ENCODE measurements at places on chromosomes 3 and 15.

GRCh38 chr15:51699373-51699772 is 18.1 kb downstream of the SCG3 start:
- no peaks in the 10 kb centered on the region for H3K27me3 ChIP-seq
- H3K4me1 ChIP-seq: no peaks in the 10 kb centered on the region
- no peak overlapping the region for H3K4me3 ChIP-seq
- H3K27ac ChIP-seq: no peak overlapping the region

- no peak for DNase-seq
- H3K27ac ChIP-seq: no peak overlapping the region
- no peak overlapping the region for H3K4me3 ChIP-seq
- H3K4me1 ChIP-seq: no peaks in the 10 kb centered on the region
- H3K36me3 ChIP-seq: no peaks in the 10 kb centered on the region
Observed at GRCh38 chr15:52200831-52201365, 9.7 kb upstream of the GNB5 start.

- no peaks in the 10 kb centered on the region for H3K27me3 ChIP-seq
- H3K36me3 ChIP-seq: no peaks in the 10 kb centered on the region
- no peaks in the 10 kb centered on the region for H3K4me1 ChIP-seq
- no peak for DNase-seq
- H3K4me3 ChIP-seq: no peak overlapping the region
- no peak overlapping the region for H3K27ac ChIP-seq
Observed at GRCh38 chr15:26620528-26621458, 152.1 kb downstream of the GABRB3 start.

DNA sequence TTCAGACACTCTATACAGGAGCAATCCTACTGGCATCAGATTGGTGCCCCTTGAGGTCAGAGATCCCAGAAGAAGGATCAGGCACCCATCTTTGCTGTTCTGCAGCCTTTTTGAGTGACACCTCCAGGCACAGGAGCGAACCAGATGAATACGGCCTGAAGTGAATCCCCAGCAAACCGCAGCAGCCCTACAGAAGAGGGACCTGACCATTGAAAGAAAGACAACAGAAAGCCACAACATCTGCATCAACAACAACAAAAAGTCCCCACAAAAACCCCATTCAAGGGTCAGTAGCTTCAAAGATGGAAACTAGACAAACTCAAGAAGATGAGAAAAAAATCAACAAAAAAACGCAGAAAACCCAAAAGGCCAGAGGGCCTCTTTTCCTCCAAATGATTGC is 130.4 kb downstream of the PPM1L start:
- DNase-seq: no peak
- H3K4me3 ChIP-seq: no peak overlapping the region
- H3K4me1 ChIP-seq: no peaks in the 10 kb centered on the region
- no peak overlapping the region for H3K27ac ChIP-seq
- H3K27me3 ChIP-seq: no peaks in the 10 kb centered on the region

DNA sequence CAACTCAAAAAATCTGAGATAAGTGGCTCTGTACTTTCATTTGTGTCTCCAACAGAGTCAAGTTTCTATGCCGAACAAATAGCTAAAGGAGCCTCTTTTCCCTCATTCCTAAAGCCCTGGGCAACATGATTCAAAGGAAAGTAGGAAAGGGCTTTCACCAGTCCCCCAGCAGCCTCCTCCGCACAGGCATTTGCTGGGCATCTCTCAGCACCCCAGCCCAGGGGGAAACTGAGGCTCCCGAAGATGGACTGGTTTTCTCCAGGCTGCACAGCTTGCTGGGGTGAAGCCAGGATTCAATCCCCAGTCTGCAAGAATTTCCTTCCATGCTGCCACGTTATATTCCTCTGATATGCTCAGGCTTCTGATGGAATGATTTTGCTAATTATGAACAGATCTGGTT is 163.8 kb downstream of the OCA2 start:
- no peaks in the 10 kb centered on the region for H3K4me1 ChIP-seq
- DNase-seq: no peak
- H3K4me3 ChIP-seq: no peak overlapping the region
- H3K36me3 ChIP-seq: no peaks in the 10 kb centered on the region
- no peak overlapping the region for H3K27ac ChIP-seq

- H3K4me1 ChIP-seq: no peaks in the 10 kb centered on the region
- no peak overlapping the region for H3K4me3 ChIP-seq
- H3K27me3 ChIP-seq: no peaks in the 10 kb centered on the region
- H3K36me3 ChIP-seq: no peaks in the 10 kb centered on the region
- H3K27ac ChIP-seq: no peak overlapping the region
- DNase-seq: no peak
Observed at GRCh38 chr3:127691489-127691888, 18.7 kb downstream of the ABTB1 start.

DNA sequence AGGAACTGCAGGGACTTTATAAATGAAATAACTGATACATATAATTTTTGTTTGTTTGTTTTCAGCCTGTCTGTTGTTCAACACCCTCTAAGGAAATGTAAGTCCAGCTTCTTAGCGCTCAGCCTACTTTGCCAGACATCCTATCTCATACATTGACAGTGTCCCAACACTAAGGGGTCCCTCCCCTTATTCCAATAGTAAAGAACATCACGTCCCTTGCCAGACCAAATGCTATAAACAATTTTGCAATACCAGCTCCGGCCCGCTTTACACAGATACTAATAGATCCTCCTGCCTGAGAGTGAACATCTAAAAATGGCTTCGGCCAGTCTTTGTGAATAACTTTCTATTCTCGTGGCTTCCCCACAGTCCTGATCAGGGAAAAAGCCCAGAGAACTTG is 4.5 kb upstream of the TAFA4 start:
- H3K27ac ChIP-seq: no peak overlapping the region
- H3K27me3 ChIP-seq: no peaks in the 10 kb centered on the region
- H3K4me1 ChIP-seq: peaks cover 5% of the 10 kb centered on the region
- H3K4me3 ChIP-seq: no peak overlapping the region

DNA sequence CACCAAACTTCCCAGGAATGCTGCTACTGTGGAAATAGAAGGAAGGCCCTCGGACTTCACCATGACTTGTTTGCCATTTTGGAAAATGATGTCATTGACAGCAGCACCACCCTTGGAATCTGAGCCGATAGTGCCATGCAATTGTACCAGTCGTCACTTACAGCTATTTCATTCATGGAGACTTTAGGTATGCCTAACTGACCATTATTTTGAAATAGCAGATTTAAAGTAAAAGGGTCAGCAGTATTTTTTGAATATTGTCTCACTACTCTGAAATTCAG is 66.0 kb upstream of the ARL8B start:
- no peaks in the 10 kb centered on the region for H3K36me3 ChIP-seq
- no peak overlapping the region for H3K27ac ChIP-seq
- peaks cover 5% of the 10 kb centered on the region for H3K4me1 ChIP-seq
- no peaks in the 10 kb centered on the region for H3K27me3 ChIP-seq
- no peak overlapping the region for H3K4me3 ChIP-seq

DNA sequence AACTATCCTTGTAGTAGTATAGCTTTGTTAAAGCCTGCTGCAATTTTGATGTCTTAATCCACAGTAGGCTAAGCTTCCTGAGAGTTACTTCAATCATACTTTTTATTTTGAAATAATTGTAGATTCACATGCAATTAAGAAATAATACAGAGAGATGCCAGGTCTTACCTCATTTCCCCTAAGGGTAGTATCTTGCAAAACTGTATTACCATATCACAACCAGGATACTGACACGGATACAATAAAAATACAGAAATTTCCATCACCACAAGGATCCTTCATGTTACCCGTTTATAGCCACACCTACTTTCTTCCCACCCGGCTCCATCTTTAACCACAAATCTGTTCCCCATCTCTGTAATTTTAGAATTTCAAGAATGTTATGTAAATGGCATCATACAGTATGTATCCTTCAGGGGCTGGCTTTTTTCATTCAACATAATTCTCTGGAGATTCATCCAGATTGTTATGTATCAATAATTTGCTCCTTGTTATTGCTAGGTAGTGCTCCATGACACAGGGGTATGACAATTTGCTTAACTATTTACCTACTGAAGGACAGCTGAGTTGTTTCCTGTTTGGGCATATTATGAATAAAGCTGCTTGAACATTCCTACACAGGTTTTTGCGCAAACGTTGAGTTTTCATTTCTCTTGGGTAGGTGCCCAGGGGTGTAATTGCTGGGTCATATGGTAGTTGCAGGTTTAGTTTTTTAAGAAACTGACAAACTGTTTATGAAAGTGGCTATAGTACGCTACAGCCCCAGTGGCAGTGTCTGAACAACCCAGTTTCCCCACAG is 21.6 kb downstream of the BDH1 start:
- no peaks in the 10 kb centered on the region for H3K36me3 ChIP-seq
- no peak overlapping the region for H3K27ac ChIP-seq
- no peak overlapping the region for H3K4me3 ChIP-seq
- no peak for DNase-seq
- H3K27me3 ChIP-seq: no peaks in the 10 kb centered on the region

- H3K4me1 ChIP-seq: no peaks in the 10 kb centered on the region
- no peak overlapping the region for H3K27ac ChIP-seq
- H3K27me3 ChIP-seq: no peaks in the 10 kb centered on the region
- no peak overlapping the region for H3K4me3 ChIP-seq
- no peaks in the 10 kb centered on the region for H3K36me3 ChIP-seq
Observed at GRCh38 chr15:47514200-47514652, 203.1 kb upstream of the SEMA6D start.

GRCh38 chr15:60299452-60300047 is 98.2 kb downstream of the ANXA2 start:
- no peak overlapping the region for H3K27ac ChIP-seq
- no peaks in the 10 kb centered on the region for H3K36me3 ChIP-seq
- H3K4me1 ChIP-seq: no peaks in the 10 kb centered on the region
- peak; percentile 49 for DNase-seq

GRCh38 chr15:42549032-42549491 is 424 bp downstream of the HAUS2 start:
- peak overlapping the region; percentile 91 for H3K27ac ChIP-seq
- DNase-seq: peak; percentile 25
- H3K4me1 ChIP-seq: no peaks in the 10 kb centered on the region
- H3K4me3 ChIP-seq: peak overlapping the region; percentile 71

GRCh38 chr3:52923963-52924362 is 26.6 kb upstream of the STIMATE start:
- DNase-seq: no peak
- no peak overlapping the region for H3K4me3 ChIP-seq

DNA sequence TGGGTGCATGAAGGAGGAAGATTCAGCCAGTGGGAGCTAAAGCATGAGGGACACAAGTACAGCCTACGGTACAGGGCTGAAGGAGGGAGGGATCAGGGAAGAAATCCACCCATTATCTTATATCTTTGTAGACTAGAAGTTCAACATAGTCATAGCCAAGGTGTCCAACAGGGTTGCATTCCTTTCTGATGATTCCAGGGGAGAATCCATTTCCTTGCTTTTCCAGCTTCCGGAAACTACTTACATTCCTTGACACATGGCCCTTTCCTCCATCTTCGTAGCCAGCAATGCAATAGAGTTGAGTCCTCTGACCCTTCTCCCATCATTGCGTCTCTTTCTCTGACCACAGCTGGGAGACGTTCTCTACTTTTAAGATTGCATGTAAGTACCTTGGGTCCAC is 471.0 kb upstream of the SEMA6D start:
- no peaks in the 10 kb centered on the region for H3K36me3 ChIP-seq
- H3K27me3 ChIP-seq: no peaks in the 10 kb centered on the region
- H3K4me3 ChIP-seq: no peak overlapping the region
- DNase-seq: no peak
- no peaks in the 10 kb centered on the region for H3K4me1 ChIP-seq

DNA sequence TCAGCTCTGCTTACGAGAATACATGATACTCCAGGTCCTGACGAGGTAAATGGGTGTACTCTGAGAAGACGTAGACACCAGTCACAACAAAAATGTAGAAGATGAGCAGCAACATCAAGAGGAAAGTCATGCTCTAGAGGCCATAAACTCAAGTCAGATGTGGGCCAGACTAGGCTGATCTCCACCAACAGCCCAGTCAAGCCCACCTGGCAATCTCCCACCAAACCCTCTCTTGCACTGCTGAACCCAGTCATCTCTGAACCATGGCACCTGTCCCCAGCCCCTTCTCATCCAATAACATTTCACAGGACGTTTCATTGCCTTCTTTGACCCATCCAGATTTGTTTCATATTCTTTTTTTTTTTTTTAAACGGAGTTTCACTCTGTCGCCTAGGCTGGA is 10.8 kb upstream of the PDIA3 start:
- H3K4me1 ChIP-seq: no peaks in the 10 kb centered on the region
- H3K27ac ChIP-seq: no peak overlapping the region
- no peaks in the 10 kb centered on the region for H3K27me3 ChIP-seq
- DNase-seq: no peak
- H3K36me3 ChIP-seq: no peaks in the 10 kb centered on the region
- H3K4me3 ChIP-seq: no peak overlapping the region

GRCh38 chr3:156010829-156011228 is 109.5 kb upstream of the KCNAB1 start:
- no peaks in the 10 kb centered on the region for H3K36me3 ChIP-seq
- no peak for DNase-seq
- no peak overlapping the region for H3K4me3 ChIP-seq
- H3K27ac ChIP-seq: no peak overlapping the region

DNA sequence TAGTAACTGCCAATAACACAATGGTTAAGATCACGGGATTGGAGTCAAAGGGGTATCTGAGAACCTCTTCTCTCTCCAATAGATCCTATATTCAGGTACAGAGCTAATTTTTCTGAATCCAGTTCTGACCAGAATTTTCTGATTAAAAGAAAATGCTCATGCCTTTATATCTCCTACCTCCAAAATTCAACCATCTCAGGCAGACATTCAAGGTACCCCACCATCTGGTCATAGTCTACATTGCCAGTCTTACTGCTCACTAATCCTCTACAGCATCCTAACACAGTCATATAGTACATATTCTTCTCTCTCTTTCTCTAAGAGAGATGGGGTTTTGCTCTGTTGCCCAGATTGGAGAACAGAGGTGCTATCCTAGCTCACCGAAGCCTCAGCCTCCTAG is 59.1 kb downstream of the LSAMP start:
- no peaks in the 10 kb centered on the region for H3K27me3 ChIP-seq
- H3K27ac ChIP-seq: no peak overlapping the region
- H3K36me3 ChIP-seq: no peaks in the 10 kb centered on the region
- no peak for DNase-seq
- no peak overlapping the region for H3K4me3 ChIP-seq

GRCh38 chr3:149368201-149368673 is 9.2 kb downstream of the TM4SF1 start:
- H3K27ac ChIP-seq: peak overlapping the region; percentile 78
- no peak for DNase-seq
- no peak overlapping the region for H3K4me3 ChIP-seq
- H3K4me1 ChIP-seq: no peaks in the 10 kb centered on the region

- H3K4me1 ChIP-seq: no peaks in the 10 kb centered on the region
- no peaks in the 10 kb centered on the region for H3K27me3 ChIP-seq
- H3K4me3 ChIP-seq: no peak overlapping the region
- DNase-seq: no peak
- H3K27ac ChIP-seq: no peak overlapping the region
Observed at GRCh38 chr15:50017522-50017921, 101.5 kb downstream of the ATP8B4 start.

- no peaks in the 10 kb centered on the region for H3K4me1 ChIP-seq
- H3K27me3 ChIP-seq: no peaks in the 10 kb centered on the region
- H3K36me3 ChIP-seq: no peaks in the 10 kb centered on the region
Observed at GRCh38 chr3:134179508-134179907, 71.2 kb downstream of the RYK start.

- H3K27me3 ChIP-seq: no peaks in the 10 kb centered on the region
- H3K4me1 ChIP-seq: no peaks in the 10 kb centered on the region
- H3K4me3 ChIP-seq: no peak overlapping the region
Observed at GRCh38 chr3:53715815-53716483, 130.3 kb downstream of the CHDH start.
